AG04449 (cell line): ENCODE measurements at places on chromosomes 3 and 15.

- DNase-seq = no peak
Observed at GRCh38 chr15:33150431-33150941, 44.0 kb downstream of the FMN1 start.

DNA sequence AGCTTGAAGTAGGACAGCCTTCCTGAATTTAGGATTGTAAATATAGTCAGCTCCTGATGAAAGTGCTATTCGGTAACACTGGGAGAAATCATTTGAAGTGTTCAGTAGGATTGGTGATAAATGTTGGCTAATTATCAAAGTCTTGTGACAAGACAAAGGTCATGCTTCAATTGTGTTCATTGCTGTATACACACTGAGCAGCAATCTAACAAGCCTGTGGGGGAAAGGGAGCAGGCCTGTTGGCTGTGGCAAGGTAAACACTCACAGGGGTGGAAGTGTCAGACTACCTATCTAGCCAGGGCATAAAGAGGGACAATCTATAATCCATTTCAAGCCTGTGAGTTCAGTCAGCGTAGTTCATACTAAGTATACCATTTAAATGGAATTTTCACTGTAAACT lies 111.0 kb upstream of the MANF start:
- DNase-seq = no peak

GRCh38 chr15:33124811-33125210 lies 69.7 kb downstream of the FMN1 start:
- DNase-seq = no peak

DNA sequence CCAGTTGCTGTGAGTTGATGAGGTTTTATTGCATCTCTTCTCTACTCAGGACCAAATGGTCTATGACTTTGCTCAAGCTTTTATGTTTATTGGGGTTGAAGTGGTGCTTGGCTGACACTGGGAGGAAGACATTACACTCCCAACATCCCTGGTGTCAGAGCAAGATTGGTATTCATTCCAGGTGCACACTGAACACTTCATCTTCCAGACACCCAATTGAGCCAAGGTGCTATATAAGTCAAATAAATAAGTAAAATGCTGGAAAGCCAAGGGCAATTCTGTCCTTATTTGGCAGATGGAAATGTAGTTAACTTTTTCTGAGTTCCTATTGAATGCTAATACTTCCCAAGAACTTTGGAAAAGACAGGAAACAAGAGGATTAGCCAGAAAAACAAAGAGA lies 53.2 kb upstream of the CDV3 start:
- no peak for DNase-seq

DNA sequence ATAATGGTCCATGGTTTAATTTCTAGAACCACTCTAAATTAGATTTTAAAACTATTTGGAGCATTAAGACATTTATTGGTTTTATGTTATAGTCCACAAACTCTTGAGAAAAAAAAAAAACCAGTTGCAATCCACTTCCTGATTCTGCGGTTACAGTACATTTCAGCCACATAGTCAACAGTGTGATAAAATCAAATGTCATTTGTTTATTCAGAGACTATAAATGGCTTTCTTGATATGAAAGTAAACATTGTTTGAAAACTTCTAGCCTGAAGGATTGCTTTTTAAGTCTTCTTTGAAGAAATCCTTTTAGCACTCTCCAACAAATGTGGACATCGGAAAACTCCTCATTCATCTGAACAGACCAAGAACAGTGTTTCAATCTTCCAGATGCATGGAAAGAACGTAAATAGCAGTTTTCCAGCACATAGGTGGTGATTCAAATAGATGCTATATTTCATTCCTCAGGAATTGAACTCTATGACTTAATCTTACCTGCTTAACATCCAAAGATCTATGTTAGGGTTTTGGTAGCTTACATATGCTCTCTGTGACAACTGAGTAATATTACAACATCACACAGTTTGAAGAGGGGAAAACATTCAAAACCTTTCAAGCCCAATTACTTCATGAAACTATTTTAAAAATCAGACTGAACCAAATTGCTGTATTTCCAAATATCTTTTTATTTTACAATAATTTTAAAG lies 87.8 kb upstream of the UBE2E2 start:
- no peak for DNase-seq

DNA sequence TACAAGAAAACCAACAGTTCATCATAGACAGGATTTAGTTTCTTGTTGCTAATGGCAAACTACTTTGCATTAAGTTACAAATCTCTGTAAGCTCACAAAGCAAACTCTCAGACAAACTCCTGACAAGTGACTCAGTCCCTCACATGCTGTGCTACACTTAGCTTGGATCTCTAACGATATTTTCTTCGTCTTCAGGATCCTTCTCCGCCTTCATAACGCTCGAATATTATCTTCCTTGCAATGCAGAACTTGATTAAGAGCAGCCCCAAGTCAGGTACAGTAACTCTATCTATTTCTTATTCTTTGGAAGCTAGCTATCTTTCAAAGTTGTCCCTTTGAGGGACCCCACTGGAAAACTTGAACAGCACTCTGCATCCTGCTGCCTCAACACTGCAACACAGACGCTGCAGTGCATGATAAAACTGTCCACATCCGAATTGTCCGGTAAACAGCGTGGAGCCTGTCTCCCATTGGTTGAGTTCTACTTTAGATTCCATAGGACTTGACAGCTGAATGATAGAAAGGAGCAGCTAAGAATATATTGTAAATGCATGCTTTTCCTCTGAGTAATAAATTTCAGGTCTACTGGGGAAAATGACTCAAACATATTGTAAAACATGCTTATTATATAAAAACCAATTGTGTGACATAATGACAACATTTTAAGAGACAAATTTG lies 61.3 kb downstream of the UACA start:
- no peak for DNase-seq
